LNCaP clone FGC (cell line): ENCODE measurements at places on chromosomes 2 and 18.

DNA sequence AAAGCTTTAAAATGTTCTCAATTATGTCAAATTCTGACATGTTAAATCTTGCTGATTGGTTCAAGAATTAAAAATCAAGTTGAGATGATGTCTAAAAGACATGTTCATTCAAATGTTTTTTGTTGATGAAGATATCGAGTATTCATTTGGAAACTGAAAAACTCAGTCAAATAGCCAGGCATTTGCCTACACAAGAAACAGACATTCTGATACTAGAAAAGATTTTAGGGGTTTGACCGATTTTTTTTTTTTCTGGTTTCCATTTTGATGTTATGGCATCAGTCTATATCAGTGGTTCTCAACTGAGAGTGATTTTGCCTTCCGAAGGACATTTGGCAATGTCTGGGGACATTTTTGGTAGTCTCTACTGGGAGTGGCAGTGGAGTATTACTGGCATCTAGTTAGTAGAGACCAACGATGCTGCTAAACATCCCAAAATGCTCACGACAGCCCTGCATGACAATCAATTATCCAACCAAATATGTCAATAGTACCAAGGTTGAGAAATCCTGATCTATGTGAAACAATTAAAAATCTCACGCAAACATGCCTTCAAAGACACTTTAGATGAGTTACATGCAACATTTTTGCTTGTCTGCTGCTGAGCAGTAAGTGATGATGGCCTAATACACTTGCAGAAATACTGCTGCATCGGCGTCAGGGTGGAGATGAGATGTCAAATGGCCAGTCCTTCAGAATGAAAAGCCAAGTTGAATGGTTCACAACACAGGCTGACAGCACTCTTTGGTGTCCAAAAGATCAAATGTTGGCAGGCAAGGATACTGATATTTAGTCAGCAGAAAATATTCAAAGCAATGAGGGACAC is 12.5 kb downstream of the RASGRP3 start:
- DNase-seq, result no peak

GRCh38 chr2:241489088-241489487 is 19.3 kb downstream of the STK25 start:
- no peak for DNase-seq

GRCh38 chr2:143603846-143604565 is 474.8 kb downstream of the ARHGAP15 start:
- DNase-seq, result no peak

DNA sequence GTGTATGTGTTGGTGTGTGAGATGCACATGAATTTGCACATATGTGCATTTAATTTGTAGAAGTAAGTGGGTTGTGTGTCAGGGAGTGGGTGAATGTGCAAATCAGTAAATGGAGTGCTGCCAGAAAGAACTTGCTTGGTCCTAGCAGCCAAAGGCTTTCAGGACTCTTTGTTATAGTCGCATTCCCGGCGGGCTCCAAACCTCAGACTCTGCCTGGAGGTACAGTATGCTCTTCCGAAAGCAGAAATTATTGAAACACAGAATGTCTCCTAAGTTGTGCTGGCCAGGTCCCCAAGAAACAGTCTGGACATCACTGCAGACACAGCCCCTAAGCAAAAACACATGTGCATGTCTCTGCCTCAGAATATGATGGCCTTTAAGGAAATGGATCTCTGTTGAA is 232.4 kb downstream of the INSIG2 start:
- DNase-seq, result no peak
